Suppressor macrophage treated with lipopolysaccharide for 1 hour (primary cell): ENCODE measurements at places on chromosomes 2 and 18.

DNA sequence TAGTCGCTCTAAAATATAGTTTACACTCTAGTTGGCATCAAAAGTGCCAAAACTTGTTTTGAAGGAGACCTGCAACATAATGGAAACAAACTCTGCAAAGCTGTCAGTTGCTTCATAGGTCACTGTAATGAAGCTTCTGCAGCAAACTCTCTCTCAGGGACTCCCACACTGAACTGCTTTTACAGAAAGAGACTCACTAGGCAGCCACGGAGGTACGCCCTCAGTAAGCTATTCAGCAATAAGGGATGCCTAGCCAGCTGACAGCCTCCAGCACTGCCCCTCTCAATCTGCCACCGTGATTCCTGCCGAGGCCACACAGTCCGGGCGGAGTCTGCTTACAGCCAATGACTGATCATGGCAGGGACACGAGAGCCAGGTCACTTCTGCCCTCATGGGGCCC lies 51.1 kb downstream of the COLEC12 start:
- no peak for DNase-seq

DNA sequence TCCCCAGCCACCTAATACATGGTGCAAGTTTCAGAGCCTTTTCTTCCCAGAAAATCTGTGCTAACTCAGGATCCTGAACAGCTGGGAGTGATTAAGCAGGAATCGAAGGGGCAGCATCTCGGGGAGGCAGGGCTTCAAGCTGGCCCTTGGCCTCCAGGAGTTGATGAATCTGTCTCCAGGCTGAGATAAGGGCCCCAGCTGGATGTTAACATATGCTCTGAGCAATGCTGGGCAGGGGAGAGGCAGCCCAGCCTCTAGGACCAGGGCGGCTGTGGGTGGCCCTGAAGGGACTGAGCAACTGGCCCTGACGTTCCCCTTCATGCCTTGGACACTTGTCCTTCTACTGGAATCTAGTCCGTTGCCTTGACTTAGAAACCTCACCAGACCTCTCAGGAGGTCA lies 84.1 kb upstream of the EPC2 start:
- no peak for DNase-seq

DNA sequence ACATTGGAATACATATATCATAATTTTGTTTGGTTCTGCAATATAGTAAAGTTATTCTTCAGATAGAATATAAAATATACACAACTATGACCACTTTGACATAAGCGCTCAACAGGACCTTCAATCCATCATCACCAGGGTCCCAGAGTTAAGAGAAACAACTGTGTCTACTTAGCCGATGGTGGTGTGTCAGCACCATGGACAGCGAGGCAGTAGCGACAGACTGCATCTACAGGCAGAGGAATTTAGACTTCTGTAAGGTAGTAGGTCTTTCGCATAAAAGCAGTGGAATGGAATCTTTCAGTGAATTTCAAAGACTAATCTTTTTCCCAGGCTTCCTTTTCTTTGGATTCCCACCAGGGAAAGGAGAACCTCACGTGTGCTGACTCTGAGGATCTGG lies 20.5 kb upstream of the LRPPRC start:
- DNase-seq: peak; percentile 53

DNA sequence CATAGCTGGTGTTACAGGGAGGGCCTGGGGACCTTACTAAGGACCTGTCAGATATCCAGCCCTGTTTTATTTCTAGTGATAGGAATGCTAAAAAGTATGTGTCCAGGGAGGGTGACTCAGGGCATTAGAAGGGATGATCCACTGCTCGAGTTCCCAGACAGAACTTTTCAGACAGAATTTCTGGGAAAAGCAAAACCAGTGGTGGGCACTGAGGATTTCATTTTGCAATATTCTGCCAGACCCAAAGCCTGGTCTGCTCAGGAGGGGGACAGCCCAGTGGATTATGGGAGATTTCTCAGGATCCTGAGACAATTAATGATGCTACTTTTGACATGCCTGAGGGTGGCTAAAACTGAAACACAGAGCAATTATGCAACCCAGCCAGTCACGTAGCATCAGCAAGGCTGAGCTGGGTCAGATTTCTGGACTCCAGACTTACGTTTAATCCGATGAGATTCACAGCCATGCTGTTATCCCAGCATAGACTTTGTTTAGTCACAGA lies 4.7 kb upstream of the KCNE4 start:
- no peak for DNase-seq

- no peak for DNase-seq
These were observed 1.0 kb upstream of the HS6ST1 start for GRCh38 chr2:128319631-128320191.

DNA sequence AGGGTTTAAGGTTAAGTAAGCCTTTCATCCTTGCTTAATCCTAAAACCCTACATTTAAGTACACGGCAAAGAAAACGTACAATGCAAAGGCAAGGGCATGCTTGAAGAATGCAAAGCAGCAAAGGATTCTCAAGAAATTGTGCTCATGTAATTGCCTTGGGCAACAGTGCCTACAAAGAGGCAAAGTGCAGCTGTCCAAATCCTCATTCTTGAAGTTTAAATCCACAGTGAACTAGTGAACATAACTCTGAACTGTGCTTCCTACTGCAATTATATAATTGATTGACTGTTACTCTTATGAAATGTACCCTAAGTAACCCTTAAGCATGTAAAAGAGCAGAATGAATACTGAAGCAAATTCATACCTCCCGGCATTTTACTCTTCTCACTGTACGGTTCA lies 85.4 kb downstream of the MAP3K20 start:
- no peak for DNase-seq

DNA sequence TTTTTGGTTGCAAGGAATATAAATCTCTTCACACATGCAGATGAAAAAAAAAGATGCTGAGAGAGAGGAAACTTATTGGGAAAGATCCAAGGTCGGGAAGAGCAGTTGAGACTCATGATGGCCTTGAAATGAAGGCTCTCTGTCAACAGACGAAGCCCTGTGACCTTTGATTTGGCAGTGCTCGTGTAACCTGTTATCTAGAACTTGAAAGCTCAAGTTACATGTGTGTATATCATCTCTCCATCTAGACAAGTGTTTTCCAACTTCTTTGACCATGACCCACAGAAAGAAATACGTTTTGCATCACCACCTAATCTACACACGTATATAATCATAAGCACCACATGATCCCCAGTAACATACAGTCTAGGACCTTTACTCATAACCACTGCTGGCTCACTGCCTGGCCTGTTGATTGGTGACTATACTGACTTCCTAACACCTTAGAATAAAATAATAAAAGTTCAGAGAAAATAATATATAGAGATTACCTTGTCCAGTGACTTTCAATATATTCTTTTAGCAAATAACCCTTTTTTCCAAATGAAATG lies 319.0 kb upstream of the PKDCC start:
- DNase-seq: no peak

DNA sequence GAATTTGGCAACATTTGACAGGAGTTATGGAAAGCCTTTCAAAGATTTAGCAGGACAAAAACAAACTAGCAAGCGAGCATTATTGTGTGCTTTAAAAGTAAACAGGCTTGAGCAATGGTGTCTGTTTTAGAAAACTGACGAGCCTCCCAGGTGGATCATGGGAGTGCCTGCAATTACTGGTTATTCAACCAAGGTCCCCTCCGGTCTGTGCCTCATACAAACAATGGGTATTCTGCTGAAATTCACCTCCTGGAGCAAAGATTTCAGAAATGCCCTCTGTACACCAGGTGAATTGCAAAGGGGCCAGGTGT lies 22.4 kb downstream of the RTP5 start:
- no peak for DNase-seq

GRCh38 chr2:224930124-224930523 lies 112.1 kb downstream of the DOCK10 start:
- no peak for DNase-seq

DNA sequence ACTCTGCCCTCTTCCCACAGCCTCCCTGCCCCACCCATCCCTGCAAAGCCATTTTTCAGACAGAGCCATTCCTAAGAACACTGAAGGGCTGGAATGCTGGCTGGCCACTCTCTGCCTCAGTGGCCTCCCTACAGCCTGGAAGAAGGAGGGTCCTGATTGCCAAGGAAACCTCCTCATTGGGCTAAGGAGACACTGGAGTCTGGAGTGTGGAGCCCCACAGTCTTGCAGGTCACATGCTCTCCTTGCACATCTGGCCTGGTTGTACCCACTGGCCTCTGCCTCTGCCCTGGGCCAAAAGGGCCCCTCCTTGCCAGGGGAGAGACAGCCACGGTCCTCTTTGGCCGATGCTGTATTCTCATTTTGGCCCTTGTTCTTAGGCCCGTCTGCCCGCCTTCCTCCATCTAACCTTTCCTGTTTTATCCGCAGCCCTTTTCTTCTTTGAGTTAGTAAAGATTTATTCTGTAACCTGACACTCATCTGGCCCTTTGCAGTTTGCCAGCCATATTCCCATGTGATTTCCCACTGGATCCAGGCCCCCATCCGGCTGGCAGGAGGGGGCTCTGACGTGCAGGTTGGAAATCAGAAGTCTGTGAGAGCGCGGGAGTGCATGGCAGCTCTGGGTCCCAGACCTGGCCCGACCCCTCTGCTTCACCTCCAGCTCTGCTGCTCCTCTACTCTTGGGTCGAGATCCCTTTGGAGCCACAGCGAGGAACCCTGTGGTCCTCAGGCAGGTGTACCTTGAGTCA lies 11.0 kb upstream of the CATIP start:
- no peak for DNase-seq

DNA sequence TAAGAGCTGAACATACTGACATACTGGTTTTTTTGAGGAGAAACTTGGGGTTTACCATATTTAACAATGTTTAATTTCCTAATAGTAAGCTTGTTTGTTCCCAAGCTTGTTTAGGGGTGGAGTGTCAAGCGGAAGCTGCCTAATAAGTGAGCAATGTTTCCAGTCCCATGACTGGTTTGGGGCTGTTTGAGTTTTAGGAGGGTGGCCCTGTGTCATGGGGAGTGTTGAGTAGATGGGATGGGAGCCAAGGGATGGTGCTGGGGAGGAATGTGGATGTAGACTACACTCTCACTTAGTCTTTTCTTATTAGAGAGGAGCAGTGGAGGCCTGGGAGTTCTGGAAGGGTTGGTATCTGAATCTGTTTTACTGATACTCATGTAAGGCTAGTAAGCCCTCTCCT lies 128.5 kb downstream of the TANC1 start:
- DNase-seq: no peak
